HuH-7 (cell line): ENCODE measurements at places on chromosomes 12 and 14.

DNA sequence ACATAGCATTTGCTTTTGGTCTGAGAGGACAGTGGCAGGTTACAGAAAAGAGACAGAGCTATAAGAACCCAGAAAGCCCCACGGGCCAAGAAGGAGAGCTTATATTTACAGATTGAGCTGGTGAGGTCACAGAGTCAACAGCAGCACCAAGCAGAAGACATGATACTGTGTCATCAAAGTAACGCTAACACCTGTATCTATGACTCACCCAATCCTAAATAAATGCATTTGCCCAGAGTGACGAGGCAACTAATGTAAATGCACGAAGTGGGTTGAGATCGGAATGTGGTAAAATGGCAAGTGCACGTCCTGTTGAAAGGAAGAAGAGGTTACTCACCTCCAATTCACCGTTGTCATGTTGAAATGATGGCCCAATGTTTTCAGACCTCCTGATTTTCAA, 6.7 kb upstream of the CD163L1 start:
- no peak for DNase-seq

DNA sequence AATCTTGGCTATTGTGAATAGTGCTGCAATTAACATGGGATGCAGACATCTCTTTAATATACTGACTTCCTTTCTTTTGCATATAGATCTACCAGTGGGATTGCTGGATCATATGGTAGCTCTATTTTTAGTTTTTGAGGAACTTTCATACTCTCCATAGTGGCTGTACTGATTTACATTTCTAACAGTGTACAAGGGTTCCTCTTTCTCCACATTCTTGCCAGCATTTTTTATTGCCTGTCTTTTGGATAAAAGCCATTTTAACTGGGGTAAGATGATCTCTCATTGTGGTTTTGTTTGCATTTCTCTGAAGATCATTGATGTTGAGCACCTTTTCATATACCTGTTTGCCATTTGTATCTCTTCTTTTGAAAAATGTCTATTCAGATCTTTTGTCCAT, 8.4 kb downstream of the AMDHD1 start:
- DNase-seq, result no peak

DNA sequence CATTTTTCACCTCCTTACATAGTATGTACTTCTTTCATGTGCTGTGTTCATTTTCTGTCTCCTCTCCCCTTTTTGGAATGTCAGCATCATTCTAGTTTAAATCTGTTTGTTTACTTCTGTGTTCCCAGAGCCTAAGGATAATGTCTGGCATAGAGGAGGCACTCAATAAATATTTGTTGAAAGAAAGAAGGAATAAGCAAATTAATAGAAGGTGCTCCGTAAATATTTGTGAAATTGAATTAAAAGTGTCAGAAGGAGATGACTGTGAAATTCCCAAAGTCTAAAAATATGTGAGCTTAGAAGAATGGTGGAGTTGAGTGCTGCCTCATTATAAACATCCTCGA, 3.3 kb upstream of the CDKN1B start:
- DNase-seq, result no peak

GRCh38 chr14:104135904-104136471, 2.4 kb upstream of the KIF26A start:
- no peak for DNase-seq

DNA sequence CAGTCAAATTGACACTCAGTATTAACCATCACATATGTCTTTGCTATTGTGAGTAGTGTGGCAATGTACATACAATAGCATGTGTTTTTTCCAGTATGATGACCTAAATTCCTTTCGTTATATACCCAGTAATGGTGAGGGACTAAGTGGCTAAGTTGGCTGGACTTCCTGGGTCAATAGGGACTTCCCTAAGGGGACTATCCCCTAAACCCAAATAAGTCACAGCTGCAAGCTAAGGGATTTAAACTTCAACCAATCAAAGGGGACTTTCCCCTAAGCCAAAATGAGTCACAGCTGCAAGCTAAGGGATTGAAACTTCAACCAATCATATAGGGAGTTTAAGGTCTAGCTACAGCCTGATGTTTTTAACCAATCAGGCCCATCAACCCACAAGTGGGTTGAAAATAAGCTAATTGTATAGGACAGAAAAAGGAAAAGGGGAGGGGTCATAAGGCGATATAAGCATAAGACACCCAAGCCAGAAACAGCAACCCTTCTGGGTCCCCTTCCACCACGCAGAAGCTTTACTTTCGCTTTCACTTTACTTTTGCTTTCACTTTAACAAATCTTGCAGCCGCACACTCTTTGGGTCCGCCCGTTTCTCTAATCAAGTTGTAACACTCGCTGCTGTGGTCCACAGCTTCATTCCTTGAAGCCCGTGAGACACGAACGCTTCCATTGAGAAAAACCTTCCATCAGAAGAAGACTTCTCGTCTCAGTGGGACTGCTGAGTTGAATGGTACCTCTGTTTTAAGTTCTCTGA, 404.4 kb downstream of the FLRT2 start:
- DNase-seq, result peak; percentile 2

GRCh38 chr14:93262446-93262845, 55.4 kb downstream of the UBR7 start:
- DNase-seq, result no peak

DNA sequence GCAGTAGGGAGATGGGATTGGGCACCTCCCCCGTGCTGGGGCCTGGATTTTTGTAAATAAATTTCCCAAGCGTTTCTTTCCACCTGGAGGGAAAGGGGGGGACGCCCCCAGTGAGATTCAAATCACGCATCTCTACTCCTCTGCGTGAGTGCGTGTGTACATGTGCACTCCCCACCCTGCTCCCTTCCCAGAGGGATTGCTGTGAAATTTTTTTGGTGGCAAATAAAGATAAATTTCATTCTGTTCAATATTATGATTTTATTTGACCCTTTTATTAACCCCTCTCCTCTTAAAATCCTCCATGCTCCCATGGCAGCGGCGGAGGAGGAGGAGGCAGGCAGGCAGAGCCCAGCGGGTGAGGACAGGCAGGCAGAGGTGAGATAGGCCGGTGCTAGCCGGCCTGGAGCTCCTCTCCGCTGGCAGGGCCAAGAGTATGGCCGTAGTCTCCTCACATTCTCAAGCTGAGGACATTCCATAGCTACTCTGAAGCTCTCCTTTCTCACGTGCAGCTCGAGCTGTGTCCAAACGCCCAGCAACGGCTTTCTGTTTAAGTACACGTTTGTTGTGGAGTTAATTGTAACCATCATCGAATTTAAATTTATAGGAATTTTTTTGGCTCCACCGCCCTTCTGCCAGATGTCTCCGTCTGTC, 1.5 kb upstream of the HOTAIR start:
- DNase-seq, result no peak

GRCh38 chr14:106883218-106883692, 1356.9 kb downstream of the TMEM121 start:
- no peak for DNase-seq

GRCh38 chr12:44431647-44432343, 444.3 kb downstream of the NELL2 start:
- no peak for DNase-seq

DNA sequence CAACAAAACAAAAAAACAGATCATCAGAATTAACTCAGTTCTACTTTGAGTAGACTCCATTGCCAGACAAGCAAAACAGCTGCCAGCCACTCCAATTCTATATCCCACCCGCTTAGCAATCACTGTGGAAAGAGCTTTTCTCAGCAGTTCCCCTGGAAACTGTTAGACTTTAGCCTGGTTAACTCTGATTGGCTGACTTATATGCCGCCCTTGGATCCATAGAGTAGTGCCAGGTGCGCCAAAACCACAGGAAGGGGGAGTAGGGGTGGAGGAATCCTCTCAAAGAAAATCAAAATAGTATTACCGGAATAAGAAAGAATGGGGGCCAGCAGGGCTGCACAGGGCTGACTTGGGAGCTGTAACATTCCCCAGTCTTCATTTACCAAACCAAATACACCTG, 5.4 kb upstream of the EML5 start:
- no peak for DNase-seq

- DNase-seq, result no peak
Observed at GRCh38 chr12:98217257-98217656, 298.1 kb upstream of the TMPO start.

DNA sequence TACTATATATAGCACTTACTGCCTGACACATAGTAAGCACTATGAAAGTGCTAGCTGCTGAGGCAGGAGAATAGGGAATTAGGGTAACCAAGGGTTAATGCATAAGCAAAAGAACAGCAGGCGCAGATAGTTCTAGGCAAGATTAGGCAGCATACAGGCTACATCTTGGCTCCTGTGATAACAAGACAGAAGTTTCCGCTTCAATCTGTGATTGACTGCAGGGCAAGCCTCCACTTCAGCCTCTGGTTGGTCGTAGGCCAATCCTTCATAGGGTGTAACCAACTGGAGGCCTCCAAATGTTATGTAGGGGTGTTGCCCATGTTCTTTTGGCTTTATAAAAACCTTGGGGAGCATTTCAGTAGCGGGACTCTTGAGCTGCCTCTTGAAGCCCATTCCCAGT, 46.9 kb downstream of the KLHL28 start:
- DNase-seq, result no peak

- DNase-seq, result no peak
Observed at GRCh38 chr14:69087061-69087461, 65.9 kb downstream of the DCAF5 start.

DNA sequence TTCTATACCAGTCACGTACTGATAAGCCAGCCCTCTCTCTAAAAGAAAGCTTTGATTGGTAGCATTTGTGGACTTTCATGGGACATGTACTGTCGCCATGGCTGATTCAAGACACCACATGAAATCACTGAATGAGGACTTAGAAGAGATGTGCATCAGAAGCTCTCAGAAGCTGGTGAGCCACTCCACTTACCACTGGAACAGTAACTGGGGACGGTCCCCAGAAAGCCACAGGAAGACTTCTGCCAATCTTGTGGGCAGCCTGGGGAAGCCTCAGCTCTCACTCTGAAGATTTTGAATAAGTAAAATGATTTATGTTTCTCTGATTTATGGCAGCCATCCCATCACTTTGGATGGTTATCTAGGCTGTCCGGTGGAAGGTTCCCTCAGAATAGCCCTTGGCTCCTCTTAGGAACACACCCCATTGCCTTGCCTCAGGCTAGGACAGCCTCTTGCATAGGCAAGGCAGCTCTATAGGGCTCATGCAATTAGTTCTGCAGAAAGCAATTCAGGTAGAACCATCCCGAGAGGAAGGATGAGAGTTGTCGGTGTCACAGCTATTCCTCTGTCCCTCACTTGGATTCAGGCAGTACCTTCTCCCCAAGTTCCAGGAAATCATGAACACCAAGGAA, 9.8 kb downstream of the DHRS1 start:
- DNase-seq, result no peak

- no peak for DNase-seq
Observed at GRCh38 chr14:54220071-54220703, 176.6 kb upstream of the CDKN3 start.

GRCh38 chr12:31756977-31757420, 28.2 kb upstream of the AMN1 start:
- DNase-seq, result no peak

- peak; percentile 72 for DNase-seq
Observed at GRCh38 chr14:23559010-23559925, 3.2 kb downstream of the THTPA start.

- DNase-seq, result no peak
Observed at GRCh38 chr14:64467566-64467965, 2.3 kb downstream of the AKAP5 start.

- no peak for DNase-seq
Observed at GRCh38 chr12:93778306-93778705, 101.1 kb downstream of the CRADD start.

DNA sequence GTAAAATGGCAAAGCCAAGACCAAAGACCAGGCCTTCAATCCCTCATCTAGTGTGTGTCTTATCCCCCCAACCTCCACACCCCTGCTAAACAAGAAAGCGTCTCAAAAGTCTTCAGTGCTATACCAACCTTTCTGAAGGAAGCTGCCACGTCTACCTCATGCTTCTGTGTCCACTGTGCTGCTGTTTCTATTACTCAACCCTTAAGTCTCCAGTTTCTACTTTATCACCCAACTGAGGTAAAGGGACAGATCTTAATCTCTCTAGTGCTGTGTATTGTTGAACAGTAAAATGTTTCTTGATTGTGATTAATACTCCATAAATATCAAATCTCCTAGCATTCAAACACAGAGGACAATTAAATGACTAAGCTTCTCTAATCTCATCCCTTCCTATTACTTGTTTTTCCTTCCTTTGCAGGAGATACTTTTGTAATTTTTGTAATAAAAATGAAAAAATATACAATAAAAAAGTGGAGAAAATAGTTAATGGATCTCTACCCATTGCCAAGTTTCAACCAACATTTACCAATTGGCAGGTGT, 23.3 kb downstream of the BTBD7 start:
- DNase-seq, result no peak

- no peak for DNase-seq
Observed at GRCh38 chr12:107418981-107419380, 266.6 kb upstream of the PWP1 start.

- no peak for DNase-seq
Observed at GRCh38 chr14:75770635-75771034, 109.6 kb downstream of the TTLL5 start.

- no peak for DNase-seq
Observed at GRCh38 chr12:113260127-113260526, 38.9 kb downstream of the TPCN1 start.

GRCh38 chr12:58455136-58455535, 465.2 kb downstream of the LRIG3 start:
- no peak for DNase-seq

- DNase-seq, result no peak
Observed at GRCh38 chr14:63275611-63276010, 43.1 kb downstream of the GPHB5 start.

- no peak for DNase-seq
Observed at GRCh38 chr12:89992668-89993451, 284.2 kb upstream of the ATP2B1 start.

DNA sequence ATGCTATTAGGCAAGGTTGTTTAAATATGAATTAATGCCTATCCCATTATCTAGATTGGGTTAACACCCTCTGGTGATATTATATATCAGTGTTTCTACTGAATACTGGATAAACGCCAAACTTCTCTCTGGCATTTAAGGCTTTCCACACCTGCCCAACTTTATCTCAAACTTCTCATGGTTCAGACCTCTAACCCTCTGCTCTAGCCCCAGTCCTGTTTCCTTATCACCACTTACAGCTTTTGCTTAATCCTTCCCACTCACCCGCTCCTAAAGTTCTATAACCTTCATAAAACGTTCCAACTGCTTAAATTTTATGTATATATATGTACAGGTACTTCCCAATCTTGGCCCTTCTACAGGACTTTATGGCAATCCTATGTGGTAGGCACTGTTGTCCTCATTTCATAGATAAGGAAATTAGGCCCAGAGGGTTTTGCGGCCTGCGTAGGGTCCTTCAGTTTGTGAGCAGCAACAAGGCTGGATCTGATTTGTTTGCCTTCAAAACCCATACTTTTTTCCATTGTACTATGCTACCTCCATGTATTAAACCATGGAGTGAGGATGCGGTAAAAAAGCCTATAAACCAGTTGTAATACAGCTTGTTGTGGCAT, 1.2 kb downstream of the LPCAT3 start:
- no peak for DNase-seq

GRCh38 chr14:97366400-97366799, 569.2 kb downstream of the VRK1 start:
- DNase-seq, result no peak

DNA sequence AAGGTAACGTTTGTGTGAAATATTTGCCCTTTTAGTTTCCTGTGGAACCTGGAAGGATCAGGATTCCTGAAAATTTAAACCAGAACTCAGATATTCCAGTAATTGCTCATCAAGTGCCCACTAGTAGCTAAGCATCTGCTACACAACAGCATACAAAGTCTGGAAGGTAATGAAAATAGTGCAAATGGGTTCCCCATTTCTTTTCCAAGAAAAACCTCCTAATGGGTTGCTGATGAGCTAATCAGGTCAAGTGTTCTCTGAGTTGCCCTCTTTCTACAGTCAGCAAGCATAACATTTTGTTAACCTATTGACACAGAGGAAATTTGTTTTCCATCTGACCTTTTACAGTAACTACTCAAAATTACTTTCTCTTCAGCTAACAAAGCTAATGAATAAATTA, 83.6 kb upstream of the PMCH start:
- DNase-seq, result no peak
